Right cardiac atrium (tissue), 5 donors: ENCODE measurements at places on chromosomes 7 and 10.

DNA sequence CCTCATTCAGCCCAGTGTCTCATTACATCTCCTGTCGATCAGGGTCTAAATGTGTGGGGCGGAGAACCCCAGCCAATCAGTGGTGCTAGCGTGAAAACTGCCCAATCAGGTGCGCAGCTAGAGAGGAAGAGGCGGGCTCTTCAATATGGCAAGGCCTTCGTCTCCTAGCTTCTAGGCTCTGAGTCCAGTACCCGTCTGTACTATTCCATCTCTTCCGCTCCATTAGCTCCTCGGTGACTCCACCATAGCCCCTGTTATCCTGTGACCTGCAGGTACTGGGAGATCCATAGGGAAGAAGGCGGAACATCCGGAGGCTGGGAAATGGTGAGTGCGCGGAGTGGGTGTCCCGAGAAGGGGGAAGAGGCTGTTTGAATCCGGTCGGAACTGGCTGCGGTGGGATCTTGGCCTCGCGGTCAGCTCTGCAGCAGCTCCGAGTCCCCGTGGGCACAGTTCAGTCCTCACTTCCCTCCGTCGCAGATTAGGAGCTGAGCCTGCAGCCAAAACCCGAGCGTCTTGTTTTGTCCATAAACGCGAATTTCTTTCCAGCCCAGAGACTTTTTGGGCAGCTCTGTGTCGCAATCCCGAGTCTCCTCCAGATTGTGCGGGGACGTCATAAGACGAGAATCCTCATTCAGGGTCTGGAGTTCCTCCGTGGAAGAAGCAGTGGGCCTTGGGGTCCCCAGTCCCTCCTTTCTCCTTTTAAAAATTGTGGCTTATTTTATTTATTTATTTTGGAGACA, at the start of gene ZNF727:
ZNF727 (plus strand) TSS at position 134 of the 740 bp plus-strand sequence; CDS start at position 322, 188 bp downstream.
- peak; percentile 81 for DNase-seq

- DNase-seq: no peak
Measured at GRCh38 chr7:20299647-20300312, 30.9 kb upstream of the ITGB8 start.

DNA sequence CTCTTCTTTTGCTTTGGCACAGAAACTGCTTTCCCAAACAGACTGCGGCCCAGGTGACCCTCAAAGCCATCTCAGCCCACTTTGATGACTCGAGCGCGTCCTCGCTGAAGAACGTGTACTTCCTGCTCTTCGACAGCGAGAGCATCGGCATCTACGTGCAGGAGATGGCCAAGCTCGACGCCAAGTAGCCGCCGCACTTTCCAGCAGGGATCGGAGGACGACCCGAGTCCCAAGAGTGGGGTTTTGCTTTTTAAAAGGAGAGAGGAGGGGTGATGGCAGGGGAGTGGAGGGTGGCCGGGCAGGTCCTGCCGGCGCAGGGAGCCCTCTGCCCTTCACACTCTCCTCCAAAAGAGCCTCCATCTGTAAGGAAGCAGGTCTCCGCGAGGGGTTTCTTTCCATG, 21.1 kb downstream of the AIFM2 start:
- no peak for DNase-seq

GRCh38 chr10:80277567-80278250, 11.7 kb downstream of the MAT1A start:
- no peak for DNase-seq

- DNase-seq: no peak
Measured at GRCh38 chr7:7228472-7228871, 46.1 kb downstream of the C1GALT1 start.

DNA sequence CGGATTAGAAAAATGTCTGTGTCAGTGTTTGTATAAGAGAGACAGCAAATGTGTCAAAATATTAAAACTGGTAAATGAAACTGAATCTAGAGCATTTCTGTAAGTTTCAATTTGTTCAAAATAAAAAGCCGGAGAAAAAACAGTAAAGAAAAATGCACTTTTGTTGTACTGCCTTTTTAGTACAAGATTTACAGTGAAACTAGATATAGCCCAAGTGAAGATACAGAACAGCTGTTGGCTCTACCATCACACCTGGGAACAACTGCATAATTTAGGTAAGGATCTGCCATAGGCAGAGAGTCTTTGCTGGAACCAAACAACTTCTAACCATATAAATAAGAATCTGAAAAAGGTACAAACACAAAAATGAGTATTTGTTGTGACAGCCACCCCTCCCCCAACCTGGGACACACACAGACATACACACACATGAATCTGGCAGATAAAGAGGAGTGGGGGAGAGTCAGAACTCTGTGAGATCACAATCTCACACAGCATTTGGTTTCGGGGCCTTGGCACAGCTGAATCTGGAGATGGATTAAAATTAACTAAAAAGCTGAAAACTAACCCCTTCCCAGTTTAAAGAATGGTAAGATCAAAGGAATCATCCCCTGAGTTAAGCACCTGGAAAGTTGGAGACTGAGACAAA, 54.8 kb downstream of the DPY19L1 start:
- DNase-seq: no peak

DNA sequence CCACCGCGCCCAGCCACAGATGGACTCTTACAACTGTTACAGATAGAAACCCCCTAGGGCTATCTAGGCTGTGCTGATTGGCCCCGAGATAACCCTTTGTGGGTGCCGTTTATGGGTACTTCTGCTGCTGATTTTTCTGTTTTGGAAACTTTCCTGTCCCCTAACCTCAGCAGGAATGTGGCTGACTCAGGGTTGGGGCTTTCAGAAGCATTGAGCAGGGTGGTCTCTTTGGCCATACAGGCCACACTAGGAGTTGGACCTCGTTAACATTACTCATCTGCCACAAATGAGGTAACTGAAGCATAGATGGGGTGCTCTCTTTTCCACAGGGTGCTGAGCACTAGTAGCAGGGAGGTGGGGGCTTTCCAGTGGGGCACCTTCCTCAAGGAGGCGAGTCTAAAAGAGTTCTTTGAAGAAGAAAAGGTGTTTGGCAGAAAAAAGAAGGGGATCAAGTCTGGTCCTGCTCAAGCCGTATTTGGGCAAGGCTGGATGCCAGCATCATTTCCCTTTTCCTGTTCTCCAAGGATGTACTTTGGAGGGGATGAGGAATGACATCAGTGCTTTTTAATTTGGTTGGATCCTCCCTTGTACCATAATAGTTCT, 6.4 kb downstream of the ZSCAN25 start:
- no peak for DNase-seq

DNA sequence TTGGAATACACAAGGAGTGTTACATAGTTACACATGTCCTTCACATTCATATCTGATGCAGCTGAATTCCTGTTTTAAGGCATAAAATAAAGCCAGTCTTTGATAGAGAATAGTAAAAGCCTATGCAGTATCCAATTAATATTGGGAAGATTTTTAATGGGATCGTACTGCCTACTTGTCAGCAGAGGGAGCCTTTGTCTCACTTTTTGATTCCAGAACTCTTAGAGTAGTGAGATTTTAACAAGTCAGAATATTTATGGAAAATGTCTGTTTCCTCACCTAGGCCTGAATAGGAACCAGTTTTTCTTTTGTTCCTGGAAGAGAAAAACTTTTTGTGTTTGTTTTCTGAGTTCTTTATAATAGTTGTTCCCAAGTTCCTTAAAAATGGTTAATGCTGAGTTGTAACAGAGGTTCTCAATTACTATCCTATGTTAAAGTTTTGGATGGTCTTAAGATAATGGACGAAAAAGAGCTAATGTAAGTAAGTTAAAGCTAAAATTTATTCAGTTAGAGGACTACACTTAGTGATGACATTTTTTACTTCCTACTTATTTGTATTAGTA, 114.0 kb downstream of the BBS9 start:
- DNase-seq: no peak

- DNase-seq: no peak
Measured at GRCh38 chr10:69837261-69837660, 35.6 kb downstream of the COL13A1 start.

- no peak for DNase-seq
Measured at GRCh38 chr7:121262221-121262620, 66.6 kb upstream of the WNT16 start.

- DNase-seq: peak; percentile 57
Measured at GRCh38 chr10:43825421-43825820, 176.7 kb upstream of the ZNF32 start.

- peak; percentile 33 for DNase-seq
Measured at GRCh38 chr7:136114966-136115762, 138.0 kb upstream of the MTPN start.

GRCh38 chr10:49263591-49263990, 35.4 kb upstream of the C10orf71 start:
- no peak for DNase-seq

GRCh38 chr7:101828301-101829020, 11.0 kb downstream of the CUX1 start:
- DNase-seq: no peak

GRCh38 chr7:74656441-74656836, 1.1 kb upstream of the GTF2I start:
- peak; percentile 85 for DNase-seq

DNA sequence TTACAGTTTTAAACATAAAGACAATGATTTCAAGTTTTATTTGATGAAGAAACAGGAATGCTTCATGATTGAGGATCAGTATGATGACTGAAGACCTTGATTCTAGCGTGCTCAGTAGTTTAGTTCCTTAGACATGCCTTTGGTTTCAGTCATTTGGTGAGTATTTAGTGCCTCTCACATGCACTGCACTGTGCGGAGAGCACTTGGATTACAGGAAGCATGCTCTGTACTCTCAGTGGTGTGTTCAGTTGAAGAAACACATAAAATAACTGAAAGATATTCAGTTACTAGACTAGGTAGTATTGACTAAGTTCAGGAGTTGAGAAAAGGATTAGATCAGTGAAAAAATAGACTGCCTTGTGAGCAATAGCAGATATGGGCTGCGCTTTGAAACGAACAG, 25.5 kb downstream of the RBM17 start:
- DNase-seq: no peak

- DNase-seq: no peak
Measured at GRCh38 chr10:27147701-27148100, 6.5 kb downstream of the YME1L1 start.

DNA sequence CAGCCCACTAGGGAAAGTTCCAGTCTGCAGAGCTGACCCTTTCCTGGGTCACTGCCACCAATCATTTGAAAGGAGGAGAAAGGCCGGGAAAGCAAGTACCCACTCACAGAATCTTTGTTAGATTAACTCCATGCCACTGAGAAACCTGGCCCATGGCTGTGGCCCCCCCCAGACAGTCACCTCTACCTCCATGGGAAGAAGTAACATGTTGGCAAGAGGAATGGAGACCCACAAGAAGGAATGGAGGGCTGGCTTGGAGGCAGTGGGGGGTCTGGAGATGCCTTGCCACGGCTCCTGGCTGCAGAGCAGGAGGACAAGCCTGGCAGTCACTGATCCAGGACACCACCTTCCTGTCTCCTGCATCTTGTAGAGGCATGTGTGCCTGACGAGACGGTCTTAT, 32.9 kb downstream of the CUZD1 start:
- no peak for DNase-seq

DNA sequence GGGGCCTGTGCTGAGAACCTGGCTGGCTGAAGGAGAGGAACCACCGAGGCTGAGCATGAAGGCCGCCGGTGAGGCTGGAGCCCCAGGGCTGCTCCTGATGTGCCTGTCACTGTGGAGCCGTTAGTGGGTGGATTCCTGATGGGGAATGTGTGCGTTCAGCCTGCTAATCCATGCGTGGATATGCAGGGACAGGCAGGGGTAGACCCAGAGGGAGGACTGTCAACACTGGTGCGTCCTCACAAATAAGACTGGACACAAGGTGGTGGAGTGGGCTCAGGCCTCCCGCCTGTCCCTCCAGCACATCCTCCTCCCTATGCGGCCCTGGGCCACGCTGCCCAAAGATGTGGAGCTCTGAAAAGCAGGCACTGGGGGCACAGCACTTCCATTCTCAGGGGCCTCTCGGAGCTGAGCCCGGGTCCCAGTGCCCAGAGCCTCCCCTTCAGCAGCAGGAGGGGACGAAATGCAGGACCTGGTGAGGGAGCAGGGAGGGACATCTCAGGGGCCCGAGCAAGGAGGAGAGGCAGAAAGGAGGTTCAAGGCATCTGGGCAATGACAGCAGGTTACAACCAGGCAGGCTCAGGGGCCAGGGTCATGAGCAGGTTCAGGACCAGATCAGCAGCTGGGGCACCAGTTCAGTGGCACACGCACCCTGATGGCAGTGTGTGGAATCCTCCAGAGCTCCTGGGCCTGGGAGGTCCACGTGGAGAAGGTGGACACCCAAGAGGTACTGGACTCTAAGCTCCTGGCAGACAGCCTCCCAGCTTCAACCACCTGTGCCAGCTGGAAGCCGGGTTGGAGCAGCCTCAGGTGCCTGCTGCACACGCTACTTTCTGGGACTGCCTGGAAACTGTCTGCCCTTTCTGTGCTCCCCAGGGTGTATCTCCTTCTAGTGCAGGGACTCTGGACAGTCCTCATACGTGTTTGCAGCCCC, 33.5 kb upstream of the ANTXRL start:
- no peak for DNase-seq

DNA sequence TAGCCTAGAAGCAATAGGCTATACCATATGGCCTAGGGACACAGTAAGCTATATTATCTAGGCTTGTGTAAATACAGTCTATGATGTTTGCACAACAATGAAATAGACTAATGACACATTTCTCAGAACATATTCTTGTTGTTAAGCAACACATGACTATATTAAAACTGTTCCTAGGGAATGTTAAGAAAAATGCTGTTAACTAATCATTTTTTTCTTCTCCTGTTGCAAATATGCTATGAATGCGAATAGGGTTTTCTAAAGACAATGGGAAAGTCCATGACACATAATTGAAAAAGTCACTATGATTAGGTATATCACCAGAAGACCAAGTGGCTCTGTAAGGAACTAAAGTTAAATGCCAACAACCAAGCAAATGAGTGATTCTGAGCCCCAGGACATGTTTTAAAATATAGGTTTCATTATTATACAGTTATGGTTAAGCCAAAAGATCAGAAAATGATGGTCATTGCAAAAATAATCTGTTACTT, 454.0 kb upstream of the SORCS1 start:
- DNase-seq: no peak

- no peak for DNase-seq
Measured at GRCh38 chr7:117009705-117010361, 56.5 kb downstream of the ST7 start.

- no peak for DNase-seq
Measured at GRCh38 chr7:124101173-124101768, 68.4 kb upstream of the TMEM229A start.

DNA sequence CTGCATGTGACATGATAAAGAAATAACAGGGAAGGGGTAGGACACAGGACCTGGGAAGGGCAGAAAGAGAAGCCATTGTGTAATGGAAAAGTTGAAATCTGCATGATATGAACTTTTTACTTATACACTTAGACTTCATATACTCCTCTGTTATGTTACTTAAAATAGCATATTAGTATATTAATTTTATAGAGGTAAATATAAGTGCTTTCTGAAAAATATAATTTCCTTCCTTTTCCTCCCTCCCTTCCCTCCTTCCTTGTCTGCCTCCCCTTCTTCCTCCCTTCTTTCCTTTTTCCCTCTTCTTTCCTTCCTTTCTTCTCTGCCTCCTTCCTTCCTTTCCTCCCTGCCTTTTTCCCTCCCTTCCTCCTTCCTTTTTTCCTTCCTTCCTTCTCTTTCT, 363.7 kb downstream of the CALN1 start:
- no peak for DNase-seq
